Stimulated activated CD8-positive, alpha-beta memory T cell treated with anti-CD3 and anti-CD28 coated beads, Interleukin-4, amount 100 ng/mL, for 1 hour (primary cell): ENCODE measurements at places on chromosomes 7 and 10.

DNA sequence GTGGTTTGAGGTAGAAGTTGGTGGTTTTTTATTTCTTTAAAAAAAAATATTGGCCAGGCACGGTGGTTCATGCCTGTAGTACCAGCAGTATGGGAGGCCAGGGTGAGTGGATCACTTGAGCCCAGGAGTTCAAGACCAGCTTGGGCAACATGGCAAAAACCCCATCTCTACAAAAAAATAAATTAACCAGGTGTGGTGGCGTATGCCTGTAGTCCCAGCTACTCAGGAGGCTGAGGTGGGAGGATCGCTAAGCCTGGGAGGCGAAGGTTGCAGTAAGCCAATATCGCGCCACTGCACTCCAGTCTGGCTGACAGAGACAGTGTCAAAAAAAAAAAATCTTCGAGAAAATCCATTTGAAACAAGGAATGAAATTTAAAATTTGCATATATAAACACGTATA lies 1.1 kb downstream of the IL2RA start:
- no peak for DNase-seq

GRCh38 chr7:11478882-11479281 lies 353.1 kb downstream of the THSD7A start:
- DNase-seq, result no peak

- no peak for DNase-seq
Measured at GRCh38 chr7:102119925-102120324, 166.7 kb upstream of the SH2B2 start.

GRCh38 chr7:120097020-120097419 lies 176.0 kb upstream of the KCND2 start:
- no peak for DNase-seq

- no peak for DNase-seq
Measured at GRCh38 chr10:59102394-59102793, 74.0 kb upstream of the PHYHIPL start.

- DNase-seq, result no peak
Measured at GRCh38 chr10:50497758-50498157, 126.0 kb downstream of the SGMS1 start.

DNA sequence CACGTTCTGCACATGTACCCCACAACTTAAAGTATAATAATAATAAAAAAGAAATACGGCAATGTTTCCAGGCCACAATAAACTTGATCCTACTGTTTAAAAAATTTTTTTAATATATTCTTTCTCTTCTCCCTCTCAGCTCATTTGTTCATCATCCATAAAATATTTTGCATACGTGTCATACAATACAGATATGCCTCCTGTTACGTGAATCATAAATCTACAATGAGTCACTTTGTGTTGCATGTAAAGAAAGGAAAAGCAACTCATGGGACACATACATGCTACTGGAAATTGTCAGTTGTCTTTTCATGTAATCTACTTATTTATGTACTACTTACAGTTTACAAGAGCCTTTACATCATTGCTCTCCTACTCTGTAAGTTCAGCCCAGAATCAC lies 1.1 kb upstream of the TECTB start:
- DNase-seq, result no peak

- DNase-seq, result no peak
Measured at GRCh38 chr10:72638586-72639440, 12.9 kb upstream of the MICU1 start.

GRCh38 chr10:44004913-44005787 lies 356.5 kb upstream of the ZNF32 start:
- no peak for DNase-seq

DNA sequence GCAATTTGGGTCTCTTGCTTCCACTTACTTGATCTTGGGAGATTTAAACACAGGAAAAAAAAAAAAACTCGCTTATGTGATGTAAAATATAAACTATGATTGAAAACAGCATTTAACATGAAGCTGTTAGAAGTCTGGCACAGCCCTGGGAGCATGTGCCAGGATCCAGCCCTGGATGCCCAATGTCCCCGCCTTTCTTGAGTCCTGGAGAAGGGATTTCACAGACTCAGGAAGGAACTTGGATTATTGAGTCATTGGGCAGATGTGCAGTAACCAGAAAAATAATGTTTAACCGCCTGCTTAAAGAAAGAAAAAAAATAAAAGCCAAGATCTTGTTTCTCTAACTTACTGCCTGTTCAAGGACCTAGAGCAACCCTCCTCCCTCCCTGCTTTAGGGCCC lies 3.7 kb upstream of the JCAD start:
- DNase-seq, result no peak

GRCh38 chr7:123502201-123502600 lies 32.2 kb downstream of the IQUB start:
- DNase-seq, result no peak

DNA sequence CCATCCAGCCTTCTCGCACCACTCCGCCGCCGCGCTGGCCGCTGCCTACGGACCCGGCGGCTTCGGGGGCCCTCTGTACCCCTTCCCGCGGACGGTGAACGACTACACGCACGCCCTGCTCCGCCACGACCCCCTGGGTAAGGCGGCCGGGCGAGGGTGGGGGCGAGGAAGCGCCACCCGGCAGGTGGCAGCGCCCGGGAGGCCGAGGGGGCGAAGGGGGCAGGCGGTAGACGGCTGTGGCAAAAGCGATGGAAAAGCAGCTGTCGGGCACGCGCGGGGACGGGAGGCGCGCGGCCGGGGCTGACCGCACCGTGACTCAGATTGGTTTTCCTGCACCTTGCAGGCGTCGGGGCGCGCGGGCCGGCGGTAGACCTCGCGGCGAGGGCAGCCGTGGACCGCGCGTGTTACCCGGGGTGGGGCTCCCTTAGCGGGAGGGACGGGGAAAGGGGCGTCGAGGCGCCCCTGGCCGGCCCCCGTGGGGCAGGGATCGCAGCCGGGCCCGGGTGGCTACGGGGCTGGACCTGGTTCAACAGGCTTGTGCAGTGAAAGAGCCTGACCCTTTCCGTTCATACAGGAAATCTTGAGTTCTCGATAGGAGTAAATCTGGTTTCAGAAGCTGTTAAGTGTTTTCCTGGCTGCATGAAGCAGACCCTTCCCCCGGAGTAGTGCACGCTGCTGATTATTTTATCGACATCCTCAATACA lies 608 bp downstream of the HHEX start:
- no peak for DNase-seq

GRCh38 chr7:137999496-138000080 lies 2.3 kb downstream of the CREB3L2 start:
- no peak for DNase-seq

DNA sequence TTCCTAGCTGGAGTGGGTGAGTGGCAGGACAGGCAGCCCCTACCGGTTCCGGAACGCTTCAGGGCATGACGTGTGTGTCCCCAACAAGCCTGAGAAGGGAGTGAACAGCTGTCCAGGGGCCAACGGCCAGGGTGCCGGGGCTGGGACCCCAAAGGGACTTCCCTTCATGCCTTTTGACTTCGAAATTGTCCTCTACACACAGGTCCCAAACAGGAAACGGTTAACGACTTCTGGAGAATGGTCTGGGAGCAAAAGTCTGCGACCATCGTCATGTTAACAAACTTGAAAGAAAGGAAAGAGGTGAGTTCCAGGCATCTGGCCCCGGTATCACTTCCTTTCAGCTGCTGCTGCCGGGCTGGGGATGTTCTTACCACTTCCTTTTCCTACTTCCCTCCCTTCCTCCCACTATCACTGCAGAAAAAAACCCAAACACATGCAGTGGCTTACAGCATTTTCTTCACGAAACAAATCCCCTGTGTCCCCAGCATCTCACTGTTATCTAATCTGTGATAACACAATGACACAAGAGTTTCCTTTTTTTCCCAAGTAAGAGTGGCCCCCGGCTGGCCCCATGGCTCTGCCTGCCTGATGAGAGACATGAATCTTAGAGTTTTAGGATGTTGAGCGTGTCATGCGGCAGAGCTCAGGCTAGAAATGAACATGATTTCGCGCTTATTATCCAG lies 63.2 kb downstream of the MKI67 start:
- no peak for DNase-seq

DNA sequence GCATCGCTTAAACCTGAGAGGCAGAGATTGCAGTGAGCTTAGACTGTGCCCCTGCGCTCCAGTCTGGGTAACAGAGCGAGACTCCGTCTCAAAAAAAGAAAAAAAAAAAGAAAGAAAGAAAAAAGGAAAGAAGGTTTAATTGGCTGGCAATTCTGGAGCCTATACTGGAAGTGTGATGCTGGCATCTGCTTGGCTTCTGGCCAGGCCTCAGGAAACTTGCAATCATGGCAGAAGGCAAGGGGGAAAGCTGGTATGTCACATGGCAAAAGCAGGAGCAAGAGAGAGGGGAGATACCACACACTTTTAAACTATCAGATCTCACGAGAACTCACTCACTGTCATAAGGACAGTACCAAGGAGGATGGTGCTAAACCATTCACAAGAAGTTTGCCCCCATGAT lies 190.0 kb downstream of the CALN1 start:
- DNase-seq, result no peak

- DNase-seq, result no peak
Measured at GRCh38 chr7:117858712-117859111, 14.5 kb downstream of the CTTNBP2 start.

- DNase-seq, result no peak
Measured at GRCh38 chr7:41003611-41003940, 699.3 kb downstream of the INHBA start.

GRCh38 chr7:37510043-37510634 lies 61.5 kb upstream of the ELMO1 start:
- no peak for DNase-seq

- DNase-seq, result no peak
Measured at GRCh38 chr10:62856021-62856420, 39.9 kb upstream of the EGR2 start.

- no peak for DNase-seq
Measured at GRCh38 chr10:53827261-53827660, 973.8 kb downstream of the PCDH15 start.
